Stimulated activated CD4-positive, alpha-beta T cell treated with anti-CD3 and anti-CD28 coated beads, TNF-alpha, amount 100 ng/mL, for 4 hours (primary cell): ENCODE measurements at places on chromosomes 2 and 18.

DNA sequence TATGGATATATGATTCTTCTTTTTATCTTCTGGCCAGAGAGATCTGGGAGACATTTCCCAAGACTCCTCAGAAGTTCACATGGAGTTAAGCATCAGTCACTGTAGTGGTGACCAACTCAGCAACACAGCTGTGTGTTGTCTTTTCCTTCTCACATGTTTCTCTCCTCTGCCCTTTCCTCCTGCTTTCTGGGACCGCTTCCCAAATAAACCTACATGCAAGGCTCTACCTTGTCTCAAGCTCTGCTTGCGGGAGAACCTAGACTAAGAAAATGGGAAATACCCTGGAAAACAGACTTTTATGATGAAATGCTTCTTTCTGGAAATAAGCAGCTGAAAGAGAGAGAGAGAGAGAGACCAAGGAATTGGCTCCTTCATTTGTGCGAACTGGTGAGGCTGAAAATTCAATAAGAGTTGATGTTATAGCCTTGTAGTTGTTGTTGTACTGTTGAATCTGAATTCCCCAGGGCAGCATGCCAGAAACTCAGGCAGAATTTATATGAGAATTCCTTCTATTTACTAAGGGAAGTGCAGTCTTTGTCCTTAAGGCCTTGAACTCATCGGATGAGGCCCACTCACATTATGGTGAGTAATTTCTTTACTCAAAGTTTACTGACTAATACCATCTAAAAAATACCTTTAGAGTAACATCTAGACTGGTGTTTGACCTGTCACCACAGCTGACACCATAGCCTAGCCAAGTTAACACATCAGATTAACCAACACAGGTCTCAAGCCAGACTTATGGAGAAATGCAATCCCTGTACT lies 22.7 kb upstream of the DSC1 start:
- DNase-seq, result no peak

GRCh38 chr18:73261923-73262322 lies 394.1 kb upstream of the NETO1 start:
- no peak for DNase-seq

- no peak for DNase-seq
These were observed 1292.8 kb downstream of the DSC3 start for GRCh38 chr18:29749704-29750103.

- DNase-seq, result no peak
These were observed 70.5 kb downstream of the SMAD4 start for GRCh38 chr18:51100385-51101120.

DNA sequence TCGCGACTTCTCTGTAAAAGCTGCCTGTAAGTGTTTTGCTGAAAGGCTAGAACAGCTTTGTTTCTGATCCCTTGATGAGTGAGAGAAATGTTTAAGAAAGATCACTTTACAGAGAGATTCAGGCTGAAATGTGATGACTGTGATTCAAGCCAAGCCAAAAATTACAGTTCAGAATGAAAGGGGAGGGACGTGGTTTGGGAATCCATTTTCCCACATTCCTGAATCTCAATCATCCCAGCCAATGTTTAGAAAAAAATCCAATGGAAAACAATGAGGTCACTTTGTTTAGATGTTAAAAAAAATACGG lies 416.7 kb downstream of the ARHGAP15 start:
- no peak for DNase-seq

DNA sequence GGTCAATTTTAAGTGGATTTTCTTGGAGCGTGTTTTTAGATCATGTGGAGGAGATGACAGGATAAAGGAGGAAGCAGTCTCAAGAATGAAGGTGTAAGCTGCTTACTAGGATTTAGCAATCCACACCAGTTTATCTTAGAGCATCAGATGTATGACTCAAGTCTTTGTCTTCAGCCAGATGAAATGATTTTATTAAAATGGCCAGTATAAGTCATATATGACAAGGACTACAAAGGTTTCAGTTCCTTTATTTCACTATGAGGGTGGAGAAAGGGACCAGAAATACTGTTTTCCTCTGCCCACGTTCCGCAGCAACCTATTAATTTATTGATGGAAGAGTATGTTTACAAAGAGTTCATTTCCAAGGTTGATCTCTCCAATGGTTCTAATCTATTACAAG lies 970.5 kb upstream of the SLC39A10 start:
- no peak for DNase-seq
